ENCODE measurements at places on chromosomes 16 and 17.

DNA sequence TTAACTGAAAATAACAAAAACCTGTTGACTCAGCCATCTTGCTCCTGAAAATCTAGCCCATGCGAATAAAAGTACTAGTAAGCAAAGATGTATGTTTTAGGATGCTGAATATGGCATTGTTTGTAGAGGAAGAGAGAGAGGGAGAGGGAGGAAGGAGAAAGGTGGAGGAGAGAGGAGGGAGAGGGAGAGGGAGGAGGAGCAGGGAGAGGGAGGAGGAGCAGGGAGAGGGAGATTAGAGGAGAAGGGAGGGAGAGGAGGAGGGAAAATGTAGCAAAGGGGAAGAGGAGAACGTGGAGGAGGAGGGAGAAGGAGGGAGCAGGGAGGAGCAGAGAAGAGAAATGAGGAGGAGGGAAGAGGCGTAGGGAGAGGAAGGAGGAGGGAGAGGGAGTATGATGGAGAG is 324.5 kb upstream of the EEF2KMT start:
- no peak for DNase-seq

- no peak for DNase-seq
Observed at GRCh38 chr17:13194887-13195286, 177.1 kb upstream of the ELAC2 start.

GRCh38 chr17:21381076-21381706 is 5.0 kb downstream of the KCNJ12 start:
- DNase-seq, result no peak

- DNase-seq, result no peak
Observed at GRCh38 chr16:86343027-86343795, 167.1 kb upstream of the FOXF1 start.

GRCh38 chr17:32917081-32917480 is 10.9 kb upstream of the TMEM98 start:
- DNase-seq, result no peak

- DNase-seq, result no peak
Observed at GRCh38 chr17:50052241-50052796, 3.6 kb upstream of the ITGA3 start.

DNA sequence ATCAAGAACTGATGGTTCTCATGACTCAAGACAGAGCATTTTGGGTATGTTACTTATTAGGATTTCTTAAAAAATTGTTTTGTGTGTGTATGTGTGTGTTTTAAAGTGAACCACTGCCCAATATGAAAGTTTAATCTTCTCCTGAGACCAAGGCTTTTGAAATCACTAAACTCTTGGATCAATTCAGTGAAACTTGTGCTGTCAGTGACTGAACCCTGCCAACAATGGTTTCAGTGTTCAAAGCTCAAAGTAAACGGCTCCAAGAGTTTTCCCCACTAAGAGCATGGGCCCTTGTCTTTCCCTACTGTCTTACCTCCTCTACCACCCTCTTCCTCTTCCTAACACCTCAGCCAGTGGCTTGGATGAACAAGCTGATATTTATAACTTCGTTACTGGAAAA is 22.0 kb downstream of the NFE2L1 start:
- DNase-seq, result no peak

DNA sequence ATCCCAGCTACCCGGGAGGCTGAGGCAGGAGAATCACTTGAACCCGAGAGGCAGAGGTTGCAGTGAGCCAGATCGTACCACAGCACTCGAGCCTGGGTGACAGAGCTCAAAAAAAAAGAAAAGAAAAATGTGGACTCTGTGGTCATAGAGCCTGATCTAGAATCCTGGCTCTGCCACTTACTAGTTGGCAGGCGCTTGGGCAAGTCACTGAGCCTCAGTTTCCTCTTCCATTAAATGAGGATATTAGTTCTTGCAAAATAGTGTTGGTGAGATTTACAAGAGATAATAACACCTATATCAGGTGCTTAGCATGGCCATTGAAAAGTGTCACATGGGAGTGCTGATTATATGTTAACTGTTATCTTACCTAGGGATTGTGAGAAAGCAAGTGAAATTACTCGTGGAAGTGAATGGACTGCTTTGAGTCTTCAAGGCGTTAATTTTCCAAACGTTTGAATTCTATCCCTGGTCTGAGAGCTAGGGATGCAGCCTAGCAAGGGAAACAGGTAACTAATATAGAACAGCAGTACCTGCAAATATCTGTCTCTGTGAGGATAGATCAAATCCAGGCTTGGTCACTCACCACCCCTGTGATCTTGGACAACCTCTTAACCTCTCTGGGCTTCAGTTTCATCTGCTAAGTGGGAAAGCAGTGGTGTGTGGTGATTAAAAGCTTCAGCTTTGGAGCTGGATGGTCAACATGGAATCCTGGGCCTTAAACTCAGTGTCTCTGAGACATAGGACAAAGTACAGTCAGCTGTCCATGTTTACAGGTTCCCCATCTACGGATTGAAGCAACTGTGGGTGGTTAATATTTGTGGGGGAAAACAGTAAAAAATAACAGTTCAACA is 953 bp upstream of the NSMCE1 start:
- DNase-seq, result no peak

DNA sequence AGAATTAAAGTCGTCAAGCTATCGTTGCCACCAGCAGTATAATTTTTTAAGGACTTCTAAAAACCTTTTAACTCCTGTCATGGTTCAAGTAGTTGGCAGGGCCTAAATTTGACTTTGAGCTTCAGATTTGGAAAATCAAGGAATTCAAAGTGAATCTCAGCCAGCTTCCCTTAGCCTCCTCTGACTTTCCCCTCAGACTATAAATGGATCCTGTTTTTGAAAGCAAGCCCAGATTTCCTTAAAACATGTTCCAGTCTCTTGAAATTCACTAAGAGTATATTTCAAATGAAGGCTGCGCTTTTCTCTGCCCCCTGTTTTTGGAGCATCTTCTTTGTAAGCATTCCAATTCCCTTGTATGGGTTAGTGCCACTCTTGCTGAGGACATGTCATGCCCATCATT is 101.8 kb upstream of the CDH8 start:
- DNase-seq, result no peak

- DNase-seq, result peak; percentile 44
Observed at GRCh38 chr16:69311533-69312387, 610 bp downstream of the VPS4A start.

DNA sequence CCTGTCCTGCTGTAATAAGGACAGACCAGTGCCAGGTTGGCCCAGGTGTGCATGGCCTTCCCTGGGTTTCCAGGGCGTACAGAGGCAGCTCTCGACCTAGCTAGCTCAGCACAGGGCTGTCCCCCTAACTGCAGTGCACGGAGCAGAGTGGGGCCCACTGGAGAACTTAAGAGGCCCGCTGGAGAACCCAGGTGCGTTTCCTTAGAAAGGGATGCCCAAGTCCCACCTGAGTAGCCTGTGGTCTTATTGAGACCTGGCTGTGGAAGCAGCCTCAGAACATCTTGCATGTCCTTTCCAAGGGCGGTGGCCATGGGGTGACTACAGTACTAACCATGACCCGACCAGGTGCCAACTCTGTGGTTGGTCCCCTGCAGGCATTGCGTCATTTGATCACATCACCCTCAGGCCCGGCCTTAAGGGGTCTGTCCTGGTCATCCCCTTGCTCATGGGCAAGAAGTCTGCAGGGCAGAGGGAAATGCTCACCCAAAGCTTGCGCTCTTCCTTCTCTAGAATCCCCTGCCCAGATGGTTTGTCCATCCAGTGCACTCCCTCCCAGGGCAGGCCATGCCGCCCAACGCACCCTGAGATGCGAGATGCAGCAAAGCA is 3.3 kb upstream of the CCNF start:
- DNase-seq, result no peak

GRCh38 chr17:299546-299945 is 53.1 kb downstream of the RPH3AL start:
- DNase-seq, result no peak

DNA sequence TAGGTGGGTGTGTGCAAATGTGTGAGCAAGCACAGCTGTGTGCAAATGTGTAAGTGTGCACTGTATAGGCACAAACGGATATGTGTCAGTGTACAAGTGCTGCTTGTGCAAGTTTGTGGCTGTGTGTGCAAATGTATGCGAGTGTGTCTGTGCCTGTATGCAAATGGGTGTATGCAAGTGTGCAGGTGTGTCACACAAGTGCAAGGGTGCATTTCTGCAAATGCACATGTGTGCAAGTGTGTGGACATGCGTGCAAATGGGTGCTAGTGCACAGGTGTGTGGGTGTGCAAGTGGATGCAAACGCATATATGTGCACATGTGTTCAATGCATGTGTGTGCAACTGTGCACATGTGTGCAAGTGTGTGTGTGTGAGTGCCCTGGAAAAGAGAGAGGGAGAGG is 76.5 kb upstream of the TNRC6C start:
- no peak for DNase-seq

DNA sequence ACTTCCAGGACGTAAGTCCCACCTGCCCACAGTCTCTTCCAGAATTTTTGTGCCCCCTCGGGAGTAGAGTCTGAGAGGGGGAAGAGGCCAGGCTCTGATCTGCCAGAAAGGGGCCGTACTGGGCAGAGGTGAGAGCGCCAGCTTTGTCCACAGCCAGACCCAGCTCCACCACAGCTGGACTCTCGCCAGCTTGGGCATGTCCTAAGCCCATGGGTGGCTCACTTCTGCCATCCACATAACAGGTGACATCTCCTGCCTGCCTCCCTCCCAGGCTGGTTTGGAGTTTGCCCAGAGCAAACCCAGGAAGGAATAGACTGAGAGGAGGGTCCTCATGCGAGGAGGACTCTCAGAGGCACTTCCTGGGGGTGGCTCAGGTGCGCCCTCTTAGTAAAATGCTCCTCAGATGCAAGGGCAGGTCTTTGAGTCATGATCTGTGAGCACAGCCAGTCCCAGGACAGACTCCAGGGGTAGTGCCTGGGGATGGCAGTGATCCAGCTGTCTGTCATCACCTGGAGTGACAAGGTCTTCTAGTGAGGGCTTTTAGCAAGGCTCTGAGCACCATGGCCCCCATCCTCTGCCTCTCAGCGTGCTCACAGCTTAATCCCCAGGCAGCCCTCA is 89.2 kb downstream of the AMFR start:
- no peak for DNase-seq

DNA sequence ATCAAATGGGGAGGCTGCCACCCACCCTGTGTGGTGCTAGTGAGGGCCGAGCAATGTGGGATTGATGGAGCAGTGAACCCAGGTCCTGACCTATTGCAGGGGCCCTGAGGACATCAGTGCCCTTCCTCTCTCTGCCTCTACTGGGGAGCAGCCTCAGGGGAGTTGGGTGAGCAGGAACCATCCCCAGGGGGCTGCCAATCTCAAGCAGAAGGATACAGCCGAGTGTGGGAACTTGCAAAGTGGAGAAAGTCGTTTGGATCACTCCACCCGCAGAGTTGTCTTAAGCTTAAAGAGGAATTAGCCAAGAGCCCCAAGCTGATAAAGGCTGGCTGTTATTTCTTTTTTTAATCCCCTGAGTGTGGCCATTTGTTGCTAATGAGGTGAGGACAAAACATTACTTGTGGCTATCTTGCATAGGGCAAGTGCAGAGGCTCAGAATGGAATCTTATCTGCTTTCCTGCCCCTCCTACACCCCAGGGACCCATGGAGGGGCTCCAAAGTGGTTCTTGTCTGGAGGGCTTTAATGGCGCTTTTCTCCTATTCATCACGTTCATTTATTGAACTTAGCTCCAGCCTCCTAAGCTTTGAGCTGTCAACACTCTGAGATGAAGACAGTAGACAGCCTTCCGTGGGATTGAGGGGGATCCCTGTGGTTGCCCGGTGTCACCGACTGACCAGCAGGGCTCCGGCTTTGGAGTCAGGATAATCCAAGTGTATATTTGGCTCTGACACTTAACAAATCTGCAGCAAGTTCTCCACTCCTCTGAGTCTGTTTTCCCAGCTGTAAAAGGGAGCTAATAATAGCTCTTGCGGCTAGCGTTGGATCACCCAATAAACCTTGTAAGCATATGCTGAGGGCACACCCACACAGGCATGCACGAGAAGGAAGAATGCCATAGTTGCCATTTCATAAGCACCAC is 45.1 kb downstream of the MYH11 start:
- DNase-seq, result no peak

GRCh38 chr17:72373910-72374741 is 253.3 kb downstream of the SOX9 start:
- DNase-seq, result no peak

DNA sequence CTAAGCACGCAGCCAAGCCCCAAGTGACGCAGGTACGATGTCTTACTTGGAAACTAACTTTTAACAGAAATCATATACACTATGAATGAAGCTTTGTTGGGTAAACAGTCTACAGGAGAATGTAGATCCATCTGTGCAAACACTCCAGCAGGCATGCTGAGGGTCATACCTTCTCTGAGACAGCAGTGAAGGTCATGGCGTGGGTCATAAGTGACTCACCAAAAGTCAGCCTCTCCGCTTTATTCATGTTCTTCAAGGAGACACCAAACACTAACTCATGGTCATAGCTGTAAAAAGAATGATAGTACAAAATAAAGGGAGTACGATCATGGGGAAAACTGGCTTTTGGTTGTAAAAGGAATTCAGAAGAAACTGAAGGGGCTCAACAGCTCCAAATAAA is 20.6 kb downstream of the BLMH start:
- DNase-seq, result no peak

GRCh38 chr17:82320956-82321927 is 3.8 kb upstream of the CD7 start:
- DNase-seq, result peak; percentile 87

GRCh38 chr17:65629234-65629690 is 67.8 kb upstream of the AXIN2 start:
- no peak for DNase-seq

- no peak for DNase-seq
Observed at GRCh38 chr16:23829454-23829853, 6.3 kb upstream of the PRKCB start.

GRCh38 chr17:77601054-77601979 is 357.2 kb upstream of the TNRC6C start:
- DNase-seq, result no peak

- no peak for DNase-seq
Observed at GRCh38 chr17:35543856-35544255, 6.4 kb upstream of the SLFN12L start.

- DNase-seq, result no peak
Observed at GRCh38 chr17:35073183-35073790, 9.8 kb upstream of the RFFL start.

DNA sequence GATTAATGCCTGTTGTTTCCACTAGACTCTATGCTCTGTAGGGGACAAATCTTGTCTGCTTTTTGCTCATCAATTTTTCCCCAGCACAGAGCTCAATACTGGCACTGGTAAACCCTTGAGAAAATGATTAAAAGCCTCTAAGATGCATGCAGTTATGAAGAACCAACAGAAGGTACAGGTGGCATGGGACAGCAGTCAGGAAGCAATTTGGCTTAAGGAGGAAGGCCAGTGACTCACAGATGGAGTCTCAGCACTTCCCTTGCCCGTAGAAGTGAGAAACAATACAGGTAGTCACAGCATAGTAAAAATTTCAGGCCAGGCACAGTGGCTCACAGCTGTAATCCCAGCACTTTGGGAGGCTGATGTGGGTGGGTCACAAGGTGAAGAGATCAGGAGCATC is 504.7 kb upstream of the RBFOX1 start:
- DNase-seq, result no peak

GRCh38 chr16:84277244-84277823 is 17.3 kb upstream of the WFDC1 start:
- peak; percentile 65 for DNase-seq

GRCh38 chr16:13013043-13013442 is 111.6 kb downstream of the SHISA9 start:
- no peak for DNase-seq

GRCh38 chr17:78113804-78114785 is 14.5 kb downstream of the TMC6 start:
- DNase-seq, result no peak

- DNase-seq, result no peak
Observed at GRCh38 chr17:69443138-69443537, 28.6 kb downstream of the MAP2K6 start.

Data from activated CD4-positive, alpha-beta T cell treated with anti-CD3 and anti-CD28 coated beads for 4 hours (primary cell).